ENCODE measurements at places on chromosomes 13 and 19. TPM values are rescaled to one million over a fixed set of nuclear protein-coding genes. Genes with fewer than 3 reads are reported as not detected.

- DNase-seq, result no peak
Measured at GRCh38 chr19:4728871-4729270, 5.2 kb upstream of the DPP9 start.

- DNase-seq, result no peak
Measured at GRCh38 chr19:53906211-53907192, 2.6 kb upstream of the CACNG7 start.

DNA sequence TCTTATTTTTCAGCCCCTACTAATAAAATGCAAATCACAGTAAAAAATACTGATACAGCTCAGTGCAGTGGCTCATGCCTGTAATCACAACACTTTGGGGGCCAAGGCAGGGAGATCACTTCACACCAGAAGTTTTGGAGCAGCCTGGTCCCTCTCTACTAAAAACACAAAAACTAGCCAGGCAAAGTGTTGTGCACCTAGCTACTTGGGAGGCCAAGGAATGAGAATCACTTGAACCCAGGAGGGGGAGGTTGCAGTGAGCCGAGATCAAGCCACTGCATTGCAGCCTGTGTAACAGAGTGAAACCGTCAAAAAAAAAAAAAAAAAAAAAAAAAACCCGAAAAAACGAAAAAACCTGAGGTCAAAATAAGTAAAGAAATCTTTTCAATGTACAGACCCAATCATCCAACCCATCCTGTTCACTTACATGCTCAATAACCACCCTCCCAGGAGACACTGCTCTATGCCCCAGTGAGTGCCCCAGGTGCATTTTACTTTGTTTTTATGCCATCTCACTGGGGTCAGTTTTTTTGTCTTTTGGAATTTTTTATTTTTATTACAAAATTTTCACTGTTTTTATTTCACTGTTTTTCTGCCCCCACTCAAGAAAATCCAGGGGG, 107.0 kb downstream of the ZNF486 start:
- DNase-seq, result no peak

- DNase-seq, result no peak
Measured at GRCh38 chr13:24147570-24147963, 13.0 kb upstream of the SPATA13 start.

DNA sequence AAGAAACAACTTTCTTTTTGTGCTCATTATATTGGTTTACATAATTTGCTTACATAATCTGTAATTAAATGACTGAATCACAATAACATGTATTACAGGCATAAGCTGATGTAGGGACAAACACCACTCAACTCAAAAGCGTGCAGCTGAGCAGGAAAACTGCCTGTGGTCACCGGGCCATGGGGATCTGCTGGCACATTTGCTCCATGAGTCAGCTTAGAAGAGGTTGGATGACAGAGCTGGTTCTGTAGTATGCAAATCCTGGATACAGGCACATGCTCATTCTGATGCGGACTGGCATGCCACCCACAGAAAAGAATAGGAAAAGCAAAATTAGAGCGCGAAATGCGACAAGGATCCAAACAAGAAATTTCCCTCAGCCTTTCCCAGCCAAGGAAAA, 128.6 kb downstream of the USP12 start:
- no peak for DNase-seq

GRCh38 chr19:13408889-13409518, 97.3 kb downstream of the CACNA1A start:
- DNase-seq, result no peak

- DNase-seq, result no peak
Measured at GRCh38 chr13:42255886-42256285, 16.1 kb upstream of the AKAP11 start.

GRCh38 chr13:97139691-97140090, 82.4 kb upstream of the MBNL2 start:
- DNase-seq, result no peak

DNA sequence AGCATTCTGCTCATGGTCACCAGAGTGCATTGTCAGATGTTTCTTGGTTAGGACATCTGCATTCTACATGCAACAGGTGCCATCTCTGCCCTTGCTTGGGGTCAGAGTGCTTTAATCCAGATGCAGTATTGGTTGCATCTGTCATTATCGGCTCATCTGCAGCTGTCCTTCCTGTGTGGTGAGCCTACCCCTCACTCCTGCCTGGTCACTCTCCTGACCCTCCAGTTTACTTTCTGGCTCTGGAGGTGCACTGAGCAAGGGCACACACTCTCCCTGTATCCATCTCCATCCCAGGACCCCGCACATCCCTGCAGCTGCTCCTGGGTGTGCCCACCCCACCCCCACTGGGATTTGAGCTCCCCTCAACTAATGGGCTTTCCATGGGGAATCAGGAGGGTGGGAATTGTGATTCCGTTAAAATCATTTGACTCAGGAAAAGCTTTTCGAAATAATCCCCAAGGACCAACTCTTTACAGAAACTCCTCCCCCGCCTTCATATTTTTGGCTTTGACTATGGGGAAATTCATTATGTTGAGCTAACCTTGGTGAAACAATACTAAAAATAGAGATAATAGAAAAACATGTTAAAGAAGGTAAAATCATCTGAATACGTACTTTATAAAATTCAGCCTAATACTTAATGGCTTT, 70.2 kb downstream of the COL4A2 start:
- no peak for DNase-seq

DNA sequence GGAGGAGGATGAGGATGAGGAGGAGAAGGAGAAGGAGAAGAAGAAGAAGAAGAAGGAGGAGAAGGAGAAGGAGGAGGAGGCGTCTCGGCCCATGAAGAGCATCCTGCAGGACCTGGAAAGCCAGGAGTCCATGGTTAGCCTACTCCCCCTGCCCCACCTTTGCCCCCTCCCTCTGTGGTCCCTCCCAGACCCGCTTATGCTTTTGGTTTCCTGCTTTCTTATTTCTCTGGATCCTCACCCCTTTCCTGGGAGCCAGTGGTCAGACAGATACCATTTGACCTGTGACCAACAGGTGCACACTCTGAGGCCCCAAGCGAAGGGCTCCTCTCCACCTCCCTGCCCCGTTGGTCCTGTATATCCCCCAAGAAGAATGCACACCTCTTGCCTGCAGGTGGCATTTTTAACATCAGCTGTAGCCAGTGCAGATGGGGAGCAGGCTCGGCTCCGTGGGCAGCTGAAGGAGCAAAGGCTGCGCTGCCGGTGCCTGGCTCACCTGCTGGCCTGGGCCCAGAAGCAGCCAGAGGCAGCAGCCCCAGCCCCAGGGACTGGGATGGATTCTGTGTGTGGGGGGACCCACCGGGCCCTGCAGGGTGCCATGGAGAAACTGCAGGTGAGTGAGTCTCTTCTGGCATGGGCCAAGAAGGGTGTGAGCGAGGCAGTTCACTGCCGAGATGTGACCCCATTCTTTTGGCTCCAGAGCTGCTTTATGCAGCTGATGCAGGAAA, 32.1 kb upstream of the ZNF492 start:
- no peak for DNase-seq

DNA sequence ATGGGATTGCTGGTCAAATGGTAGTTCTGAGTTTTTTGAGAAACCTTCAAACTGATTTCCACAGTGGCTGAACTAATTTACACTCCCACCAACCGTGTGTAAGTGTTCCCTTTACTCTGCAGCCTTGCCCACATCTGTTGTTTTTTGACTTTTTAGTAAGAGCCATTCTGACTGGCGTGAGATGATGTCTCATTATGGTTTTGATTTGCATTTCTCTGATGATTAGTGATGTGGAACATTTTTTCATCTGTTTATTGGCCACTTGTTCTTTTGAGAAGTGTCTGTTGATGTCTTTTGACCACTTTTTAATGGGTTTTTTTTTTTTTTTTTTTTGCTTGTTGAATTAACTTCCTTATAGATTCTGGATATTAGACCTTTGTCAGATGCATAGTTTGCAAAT, 4.3 kb downstream of the CAB39L start:
- no peak for DNase-seq

DNA sequence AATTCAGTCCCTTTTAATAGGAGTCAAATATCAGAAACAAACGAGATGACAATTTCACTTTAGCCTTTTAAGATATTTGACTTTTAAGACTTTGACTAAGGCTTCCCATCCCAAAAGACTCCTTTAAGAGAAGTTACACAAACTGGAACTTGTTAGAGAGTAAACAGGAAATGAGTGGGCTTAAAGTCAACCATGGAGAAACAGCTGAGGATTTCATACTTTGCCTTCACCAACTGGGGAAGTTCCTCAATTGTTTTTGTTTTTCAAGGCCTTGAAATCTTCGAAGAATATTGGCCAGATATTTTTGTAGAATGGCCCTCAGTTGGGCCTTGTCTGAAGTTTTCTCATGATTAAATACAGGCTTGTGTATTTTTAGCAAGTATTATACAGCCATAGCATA, 227.3 kb downstream of the POU4F1 start:
- DNase-seq, result no peak

- DNase-seq, result peak; percentile 55
Measured at GRCh38 chr19:7340959-7341837, 7.5 kb upstream of the ARHGEF18 start.

DNA sequence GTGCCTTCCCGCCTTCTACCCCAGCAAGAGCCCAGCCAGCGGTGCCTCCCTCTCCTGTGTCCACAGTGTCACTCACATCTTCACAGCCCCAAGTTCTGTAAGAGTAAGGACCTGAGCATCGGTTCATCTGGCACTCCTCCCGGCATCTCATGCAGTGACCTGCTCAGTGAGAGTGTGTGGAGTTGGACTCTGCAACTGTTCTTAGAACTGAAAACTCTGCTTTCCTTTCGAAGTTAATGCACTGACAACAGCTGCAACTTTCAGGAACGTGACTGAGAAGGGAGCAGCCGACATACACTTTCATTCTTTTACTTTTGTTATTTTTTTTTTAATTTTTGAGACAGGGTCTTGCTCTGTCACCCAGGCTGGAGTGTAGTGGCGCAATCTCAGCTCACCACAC, 41.2 kb downstream of the CEP89 start:
- no peak for DNase-seq

SEMA6B gene
- 3.3 TPM for polyA plus RNA-seq

ACP7 gene
- 1.5 TPM for polyA plus RNA-seq

ZNF677 gene
- 27.8 TPM for polyA plus RNA-seq

ABHD17A gene
- 46.4 TPM for polyA plus RNA-seq

ZSCAN4 gene
- polyA plus RNA-seq, result 0.25 TPM

Data from large intestine (tissue), 12 donors.